ENCODE measurements at places on chromosomes 11 and 22.

DNA sequence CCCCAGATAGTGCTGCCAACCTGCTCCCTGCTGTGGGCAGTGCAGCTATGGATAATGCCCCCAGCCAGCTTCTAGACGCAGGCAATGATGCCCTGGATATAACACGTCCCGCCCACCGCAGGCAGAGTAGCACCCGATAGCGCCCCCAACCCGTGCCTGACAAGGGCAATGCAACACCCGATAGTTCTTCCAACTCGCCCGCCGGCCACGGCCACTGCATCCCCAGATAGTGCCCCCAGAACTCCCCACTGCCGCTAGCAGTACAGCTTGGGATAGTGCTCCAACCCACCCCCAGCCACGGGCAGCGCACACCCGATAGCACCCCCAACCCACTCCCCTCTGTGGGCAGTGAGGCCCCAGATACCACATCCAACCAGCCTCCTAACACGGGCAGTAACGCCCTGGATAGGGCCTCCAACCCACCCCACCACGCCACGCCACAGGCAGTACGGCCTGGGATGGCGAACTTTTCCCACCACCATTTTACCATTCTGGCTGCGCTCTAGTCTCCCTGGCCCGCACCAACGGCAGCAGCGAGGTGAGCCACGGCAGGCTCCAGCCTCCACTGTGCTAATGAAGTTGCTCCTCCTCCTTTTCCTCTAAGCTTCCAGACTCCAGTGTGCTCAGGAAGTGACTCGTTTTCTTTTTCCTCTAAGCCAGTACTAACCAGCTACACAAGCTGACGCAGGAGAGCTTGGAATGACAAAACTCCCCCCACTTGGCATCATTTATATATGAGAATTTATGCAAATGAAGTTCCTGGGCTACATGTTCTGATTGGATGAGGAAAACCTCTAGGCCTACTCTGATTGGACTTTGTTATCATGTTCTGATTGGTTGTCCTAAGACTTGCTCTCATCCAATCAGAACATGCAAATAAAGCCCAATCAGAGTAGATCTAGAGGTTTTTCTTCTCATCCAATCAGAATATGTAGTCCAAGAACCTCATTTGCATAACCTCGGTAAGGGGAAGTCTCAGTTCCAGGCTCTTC is 3.0 kb upstream of the RFPL3 start:
- DNase-seq: peak; percentile 76

DNA sequence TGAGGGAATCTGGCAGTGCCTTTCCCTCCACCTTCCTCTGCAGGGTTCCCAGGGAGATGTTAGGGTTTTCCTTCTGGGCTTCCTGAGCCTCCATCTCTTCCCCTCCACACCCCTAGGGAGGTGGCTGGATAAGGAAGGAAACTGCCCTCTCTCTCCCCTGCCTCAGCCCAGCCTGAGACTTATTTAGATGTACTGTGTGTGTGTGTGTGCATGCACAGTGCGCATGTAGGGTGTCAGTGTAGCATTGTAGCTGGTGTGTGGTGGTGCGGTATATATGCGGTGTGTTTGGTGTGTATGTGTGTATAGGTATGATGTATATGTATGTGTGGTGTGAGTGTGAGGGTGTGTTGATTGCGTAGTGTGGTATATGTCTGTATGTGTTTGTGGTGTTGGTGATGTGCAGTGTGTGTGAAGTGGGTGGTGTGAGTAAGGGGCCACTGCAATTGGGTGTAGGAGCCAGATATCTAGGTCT is 1.5 kb downstream of the FXYD6 start:
- no peak for DNase-seq

GRCh38 chr11:74019860-74020259 is 11.0 kb upstream of the UCP3 start:
- no peak for DNase-seq

DNA sequence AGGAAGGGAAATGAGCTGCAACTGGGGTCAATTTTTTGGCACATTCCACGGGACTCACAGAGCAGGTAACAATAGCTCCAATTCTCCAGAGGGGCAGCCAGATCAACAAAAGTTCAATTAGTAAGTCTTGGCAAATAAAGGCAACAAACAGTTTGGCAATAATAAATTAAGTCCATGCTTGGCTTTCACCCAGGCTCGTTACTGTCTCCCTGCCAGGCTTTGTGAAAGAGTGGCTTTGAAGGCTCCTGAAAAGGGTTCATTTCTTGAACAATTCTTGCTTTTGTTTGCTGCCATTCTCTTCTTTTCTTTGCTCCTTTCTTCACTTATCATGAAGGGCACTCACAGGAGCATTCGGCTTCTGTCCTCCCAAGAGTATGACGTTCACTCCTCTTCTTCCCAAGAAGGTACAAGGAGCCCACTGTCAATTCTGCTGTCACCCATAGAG is 123.3 kb downstream of the APIP start:
- no peak for DNase-seq

- DNase-seq: peak; percentile 31
These were observed 112.0 kb upstream of the OR5AK2 start for GRCh38 chr11:56876621-56877275.

DNA sequence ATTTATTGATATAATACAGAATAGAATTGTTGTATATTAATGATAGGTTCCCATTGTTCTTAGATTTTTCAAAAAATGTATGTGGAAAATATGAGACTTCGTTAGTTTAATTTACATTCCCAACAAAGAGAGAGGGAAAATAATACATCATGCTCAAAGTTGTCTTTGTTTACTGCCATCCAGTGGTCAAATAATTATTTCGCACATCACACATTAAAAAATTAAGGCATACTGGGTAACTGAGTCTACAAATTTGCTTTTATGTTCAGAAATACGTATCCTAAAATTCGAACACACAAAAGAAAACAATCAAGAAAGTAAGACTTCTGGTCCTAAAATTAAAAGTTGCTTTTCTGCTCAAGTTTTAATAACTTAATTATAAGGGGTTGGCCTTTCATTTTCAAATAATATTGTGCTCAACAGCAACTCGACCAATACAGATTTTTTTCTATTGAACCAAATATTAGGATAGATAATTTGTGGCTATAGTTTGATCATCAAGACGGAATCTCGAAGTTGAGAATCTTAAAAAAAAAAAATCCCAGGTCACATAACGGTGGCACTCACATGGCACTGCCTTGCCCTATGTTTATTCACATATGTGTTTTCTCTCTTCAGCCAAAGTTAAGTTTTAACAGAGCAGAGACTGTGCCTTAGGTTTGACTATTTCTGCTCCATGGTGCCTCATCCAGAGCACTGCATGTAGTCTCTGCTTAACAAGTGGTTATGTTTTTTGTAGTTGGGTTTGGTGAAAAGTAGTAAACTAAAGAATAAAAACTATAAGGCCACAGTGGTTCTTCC is 12.3 kb downstream of the PDGFD start:
- peak; percentile 16 for DNase-seq

GRCh38 chr11:44257338-44258189 is 52.4 kb downstream of the ALX4 start:
- DNase-seq: no peak

DNA sequence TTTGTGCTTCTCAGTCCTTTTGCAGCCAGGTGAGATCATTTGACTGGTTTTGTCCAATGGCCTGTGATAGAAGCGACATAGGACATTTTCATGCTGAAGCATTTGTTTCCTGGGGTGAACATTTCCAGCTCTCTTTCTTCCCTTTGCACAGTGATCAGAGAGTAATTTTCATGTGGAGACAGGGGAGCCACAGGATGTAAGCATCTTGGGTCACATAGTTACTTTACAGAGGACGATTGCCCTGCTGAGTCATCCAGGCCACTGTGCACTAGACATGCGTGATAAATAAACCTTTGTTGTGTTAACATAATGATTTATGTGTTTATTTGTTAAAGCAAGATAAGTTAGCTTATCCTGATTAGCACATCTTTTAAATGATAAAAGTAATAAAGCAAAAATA is 263.5 kb upstream of the CCDC179 start:
- peak; percentile 59 for DNase-seq

- no peak for DNase-seq
These were observed 43.1 kb upstream of the DEUP1 start for GRCh38 chr11:93287434-93287833.

DNA sequence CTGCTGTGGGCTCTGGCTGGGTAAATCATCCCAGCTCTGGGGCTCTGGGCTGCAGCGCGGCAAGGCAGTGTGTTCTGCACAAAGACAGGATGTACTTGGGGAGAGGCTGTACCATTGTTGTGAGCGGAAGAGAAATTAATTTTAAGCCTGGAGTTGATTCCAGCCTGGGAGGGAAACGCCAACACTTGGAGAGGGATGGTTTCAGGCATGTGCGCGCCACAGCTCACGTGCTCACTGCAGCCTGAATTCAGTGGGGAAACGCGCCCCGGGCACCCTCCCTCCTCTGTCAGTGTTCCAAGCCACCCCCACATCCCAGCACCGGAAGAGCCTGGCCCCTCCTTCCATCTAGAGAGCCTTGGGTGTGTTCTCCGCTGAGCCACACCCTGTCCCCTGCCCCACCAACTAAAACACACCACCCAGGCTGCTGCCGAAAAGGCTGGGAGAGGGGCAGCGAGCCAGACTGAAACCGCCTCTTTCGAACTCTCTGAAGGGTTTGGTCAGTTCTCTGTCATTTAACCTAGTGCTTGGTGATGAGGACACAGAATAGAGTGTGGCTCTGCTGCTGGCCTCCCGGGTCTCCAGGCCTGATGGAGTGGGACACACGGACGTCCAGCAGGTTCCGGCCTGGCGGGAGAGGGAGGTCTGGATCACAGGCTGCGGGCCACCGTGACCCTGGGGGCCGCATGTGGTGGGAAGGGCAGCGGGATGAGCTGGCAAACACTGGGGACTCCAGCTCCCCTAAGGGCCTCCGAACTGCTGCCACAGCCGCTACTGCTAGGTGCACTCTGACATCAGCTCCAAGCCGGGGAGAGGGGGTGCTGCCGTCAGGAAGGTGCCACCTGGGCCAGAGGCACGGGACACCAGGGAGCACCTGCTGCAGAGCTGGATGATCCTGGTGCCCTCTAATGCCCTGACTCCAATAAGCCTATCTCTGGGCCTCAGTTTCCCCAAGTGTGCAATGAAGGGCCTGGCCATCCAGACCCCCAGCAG is 230.8 kb downstream of the CTTN start:
- no peak for DNase-seq

GRCh38 chr22:27835446-27835845 is 33.9 kb upstream of the MN1 start:
- DNase-seq: peak; percentile 77

Measured in fibroblast of skin of right biceps (primary cell).